ENCODE measurements at places on chromosomes 1 and 21. TPM values are rescaled to one million over a fixed set of nuclear protein-coding genes. Genes with fewer than 3 reads are reported as not detected.

The PPP1R15B gene
- 44.3 TPM for total RNA-seq

DNA sequence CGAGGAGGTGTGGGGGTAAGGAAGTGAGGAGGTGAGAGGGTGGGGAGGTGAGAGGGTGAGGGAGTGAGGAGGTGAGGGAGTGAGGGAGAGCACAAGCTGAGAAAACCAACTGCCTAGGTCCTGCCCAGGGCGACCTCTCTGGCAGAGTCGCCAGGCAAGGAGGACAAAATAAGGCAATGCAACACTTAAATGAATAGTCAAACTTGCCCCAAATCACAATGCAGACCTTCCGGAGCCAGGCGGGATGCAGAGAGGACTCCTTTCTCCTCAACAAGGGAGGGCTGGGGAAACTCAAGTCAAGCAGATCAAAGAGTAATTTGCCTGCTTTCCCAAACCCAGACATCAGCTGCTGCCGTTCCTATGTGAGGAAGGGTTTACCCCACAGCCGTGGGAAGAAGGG, 86.0 kb downstream of the CCDC185 start:
- no peak for DNase-seq
- no peaks in the 10 kb centered on the region for H3K27me3 ChIP-seq
- H3K4me1 ChIP-seq = no peaks in the 10 kb centered on the region
- H3K4me3 ChIP-seq = no peak overlapping the region

GRCh38 chr1:21651214-21652042, 17.7 kb downstream of the RAP1GAP start:
- no peak overlapping the region for H3K27ac ChIP-seq
- peak overlapping the region; percentile 49 for H3K4me3 ChIP-seq
- H3K36me3 ChIP-seq = no peaks in the 10 kb centered on the region
- H3K4me1 ChIP-seq = peaks cover 13% of the 10 kb centered on the region
- peaks cover 20% of the 10 kb centered on the region for H3K27me3 ChIP-seq

DNA sequence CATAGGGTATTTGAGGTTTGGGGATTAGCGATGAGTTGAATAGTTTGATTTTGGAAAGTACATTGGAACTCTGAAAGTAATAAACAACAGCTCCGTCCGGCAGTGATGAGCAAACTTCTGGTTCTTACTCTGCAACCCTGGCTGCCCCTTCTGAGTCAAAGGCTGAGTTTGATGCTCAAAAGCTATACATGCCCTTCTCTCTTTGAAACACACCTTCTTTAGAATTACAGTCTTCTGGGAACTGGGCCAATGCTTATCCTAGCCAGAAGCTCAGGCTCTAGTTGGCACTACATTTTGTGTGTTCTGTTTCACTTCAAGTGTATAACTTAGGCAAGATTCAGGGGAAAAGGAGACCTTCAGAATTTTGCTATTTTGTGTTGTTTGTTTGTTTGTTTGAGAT, 9.3 kb downstream of the AHCYL1 start:
- peak overlapping the region; percentile 81 for H3K27ac ChIP-seq
- H3K27me3 ChIP-seq = no peaks in the 10 kb centered on the region
- no peak for DNase-seq
- H3K4me1 ChIP-seq = peaks cover 85% of the 10 kb centered on the region

The P3R3URF gene
- total RNA-seq = not detected

- H3K27ac ChIP-seq = no peak overlapping the region
- no peaks in the 10 kb centered on the region for H3K4me1 ChIP-seq
- DNase-seq = no peak
- no peaks in the 10 kb centered on the region for H3K27me3 ChIP-seq
- no peak overlapping the region for H3K4me3 ChIP-seq
- H3K36me3 ChIP-seq = no peaks in the 10 kb centered on the region
Measured at GRCh38 chr1:26598890-26599289, 69.3 kb downstream of the RPS6KA1 start.

- no peak overlapping the region for H3K4me3 ChIP-seq
- peaks cover 11% of the 10 kb centered on the region for H3K4me1 ChIP-seq
- H3K36me3 ChIP-seq = no peaks in the 10 kb centered on the region
- H3K27ac ChIP-seq = no peak overlapping the region
- H3K27me3 ChIP-seq = no peaks in the 10 kb centered on the region
Measured at GRCh38 chr1:230167419-230167852, 100.4 kb downstream of the GALNT2 start.

GRCh38 chr1:115654663-115655305, 13.0 kb downstream of the VANGL1 start:
- no peak overlapping the region for H3K4me3 ChIP-seq
- no peak for DNase-seq
- H3K27me3 ChIP-seq = no peaks in the 10 kb centered on the region
- no peaks in the 10 kb centered on the region for H3K36me3 ChIP-seq

DNA sequence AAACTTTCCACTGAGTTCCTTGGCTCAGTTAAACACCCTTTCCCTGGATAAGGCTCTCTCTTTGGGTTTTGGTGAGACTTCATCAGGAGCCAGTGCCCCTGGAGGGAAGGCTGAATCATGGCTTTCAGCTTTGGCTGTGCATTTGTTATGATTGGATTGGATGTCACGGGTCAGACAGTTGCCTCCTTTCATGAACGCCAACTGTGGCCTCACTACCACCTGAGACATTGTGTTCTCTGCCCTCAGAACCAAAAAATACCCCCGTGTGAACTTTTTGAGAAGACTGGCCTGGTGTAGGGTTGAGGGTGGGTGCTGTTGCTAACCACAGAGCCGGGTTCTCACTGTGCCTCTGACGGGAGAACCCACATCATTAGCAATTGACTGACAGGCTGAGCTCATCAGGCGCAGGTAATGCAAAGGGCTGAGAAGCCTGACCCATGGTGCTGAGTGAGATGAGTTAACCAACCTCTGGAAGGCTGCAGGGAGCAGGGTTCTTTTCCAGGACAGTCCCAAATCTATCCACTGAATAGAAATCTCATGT, 65.6 kb downstream of the HHAT start:
- H3K27me3 ChIP-seq = no peaks in the 10 kb centered on the region
- H3K4me3 ChIP-seq = no peak overlapping the region
- no peak overlapping the region for H3K27ac ChIP-seq
- H3K36me3 ChIP-seq = no peaks in the 10 kb centered on the region
- H3K4me1 ChIP-seq = no peaks in the 10 kb centered on the region
- DNase-seq = no peak

The FAM177B gene
- total RNA-seq = not detected

The ZNF593OS gene
- not detected for total RNA-seq

DNA sequence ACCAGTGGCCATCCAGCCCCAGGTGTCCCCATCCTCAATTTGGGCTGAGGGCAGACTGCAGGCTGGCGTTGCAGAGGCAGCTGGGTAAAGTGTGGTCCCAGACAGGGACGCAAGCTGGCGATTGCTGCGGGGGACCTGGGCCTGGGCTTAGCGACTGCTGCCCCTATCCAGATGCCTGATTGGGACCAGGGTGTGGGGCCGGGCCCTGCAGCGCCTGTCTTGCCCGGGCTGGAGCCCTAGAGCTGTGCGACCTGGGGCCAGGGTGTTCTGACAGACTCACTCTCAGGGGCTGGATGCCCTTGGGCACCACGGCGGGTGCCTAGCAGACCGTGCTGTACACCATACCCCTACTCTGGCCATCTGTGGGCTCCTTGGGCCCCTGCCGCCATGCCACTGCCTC, 16.2 kb upstream of the FAAP20 start:
- peaks cover 74% of the 10 kb centered on the region for H3K4me1 ChIP-seq
- DNase-seq = peak; percentile 70
- H3K4me3 ChIP-seq = no peak overlapping the region

The ENO1 gene
- total RNA-seq = 324 TPM

- no peak overlapping the region for H3K4me3 ChIP-seq
- no peaks in the 10 kb centered on the region for H3K36me3 ChIP-seq
- H3K27ac ChIP-seq = no peak overlapping the region
- no peaks in the 10 kb centered on the region for H3K27me3 ChIP-seq
Measured at GRCh38 chr1:196427976-196428734, 180.1 kb downstream of the KCNT2 start.

DNA sequence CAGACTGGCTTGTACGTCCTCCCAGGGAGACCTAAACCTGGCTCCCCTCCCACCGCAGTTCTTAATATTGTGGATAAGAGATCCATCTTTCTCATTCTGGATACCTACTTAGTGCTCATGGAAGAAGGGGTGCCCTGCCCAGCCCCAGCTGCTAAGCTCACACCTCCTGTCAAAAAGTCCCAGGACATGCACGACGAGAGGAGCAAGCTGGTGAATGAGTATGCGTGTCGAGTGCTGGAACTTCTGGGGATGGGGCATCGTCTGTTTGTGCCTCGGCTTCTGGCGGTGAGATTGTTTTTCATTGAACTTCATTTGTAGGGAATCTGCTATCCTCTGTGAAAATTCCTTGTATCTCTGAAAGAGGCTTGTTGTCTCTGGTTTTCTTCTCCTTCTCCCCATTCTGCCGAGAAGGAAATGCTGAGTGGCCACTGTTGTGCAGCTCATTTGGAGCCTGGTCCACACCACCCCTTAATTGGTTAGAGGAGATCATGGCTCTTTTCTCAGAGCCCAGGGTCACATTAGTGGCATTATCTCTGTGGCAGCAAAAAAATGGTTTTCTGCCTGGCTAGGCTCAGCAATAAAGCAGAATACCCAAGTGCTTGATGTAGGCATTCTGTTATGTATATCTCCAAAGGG, 199.4 kb upstream of the CACYBP start:
- H3K27ac ChIP-seq = peak overlapping the region; percentile 47
- no peaks in the 10 kb centered on the region for H3K4me1 ChIP-seq
- H3K4me3 ChIP-seq = peak overlapping the region; percentile 38
- no peak for DNase-seq
- H3K36me3 ChIP-seq = no peaks in the 10 kb centered on the region

DNA sequence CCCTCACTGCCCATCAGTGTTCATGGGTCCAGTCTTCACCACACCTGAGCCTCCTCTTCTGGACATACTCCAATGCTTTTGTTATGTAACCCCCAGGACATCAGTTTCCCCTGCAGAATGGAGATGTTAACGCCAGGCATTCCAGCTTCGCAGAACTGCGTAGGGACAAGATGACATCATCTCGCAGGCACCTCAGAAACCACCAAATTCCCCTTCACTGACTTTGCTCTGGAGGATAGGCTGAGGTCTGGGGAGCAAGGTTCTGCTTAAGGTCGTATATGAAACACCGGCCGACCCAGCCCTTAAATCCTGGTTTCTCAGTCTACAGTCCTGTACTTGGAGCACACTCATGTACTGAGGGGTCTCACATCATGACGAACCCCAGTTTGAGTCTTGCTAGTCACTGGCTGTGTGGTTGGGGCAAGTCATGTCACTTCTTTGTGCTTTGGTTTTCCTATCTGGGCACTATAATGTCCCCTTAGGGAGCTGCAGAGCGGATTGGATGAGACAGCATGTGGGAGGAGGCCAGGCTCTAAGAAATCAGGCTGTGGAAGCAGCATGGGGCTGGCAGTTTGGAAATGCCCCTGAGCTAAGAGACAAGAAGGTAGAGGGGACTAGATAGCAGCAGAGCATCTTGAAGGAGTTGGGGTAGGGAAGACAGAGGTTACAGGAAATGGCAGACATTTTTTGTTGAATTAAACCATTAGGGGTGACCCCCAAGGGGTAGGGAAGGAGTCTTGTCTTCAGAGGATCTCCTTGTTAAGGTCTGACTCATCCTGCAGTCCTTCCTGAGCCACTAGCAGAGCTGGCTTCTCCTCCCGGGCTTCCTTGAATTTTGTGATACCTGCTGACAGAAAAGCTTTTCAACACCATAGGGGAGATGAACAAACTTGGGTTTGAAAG, 138.3 kb downstream of the FOXD2 start:
- H3K4me1 ChIP-seq = peaks cover 4% of the 10 kb centered on the region
- peaks cover 32% of the 10 kb centered on the region for H3K27me3 ChIP-seq
- no peaks in the 10 kb centered on the region for H3K36me3 ChIP-seq
- H3K4me3 ChIP-seq = no peak overlapping the region
- no peak for DNase-seq

GRCh38 chr1:25705699-25706098, 89.1 kb downstream of the MAN1C1 start:
- no peak overlapping the region for H3K27ac ChIP-seq
- H3K36me3 ChIP-seq = no peaks in the 10 kb centered on the region
- peaks cover 45% of the 10 kb centered on the region for H3K4me1 ChIP-seq
- H3K4me3 ChIP-seq = no peak overlapping the region
- no peaks in the 10 kb centered on the region for H3K27me3 ChIP-seq

- peak overlapping the region; percentile 96 for H3K27ac ChIP-seq
- H3K4me3 ChIP-seq = peak overlapping the region; percentile 77
- peaks cover 19% of the 10 kb centered on the region for H3K4me1 ChIP-seq
- DNase-seq = no peak
Measured at GRCh38 chr1:42815941-42816584, 859 bp upstream of the ERMAP start.

- H3K36me3 ChIP-seq = no peaks in the 10 kb centered on the region
- H3K4me1 ChIP-seq = peaks cover 16% of the 10 kb centered on the region
- DNase-seq = no peak
- H3K27me3 ChIP-seq = no peaks in the 10 kb centered on the region
- H3K4me3 ChIP-seq = no peak overlapping the region
Measured at GRCh38 chr1:172269644-172270043, 150.8 kb upstream of the C1orf105 start.

The ZNF697 gene
- total RNA-seq = 4.6 TPM

The SMIM34 gene
- not detected for total RNA-seq

- H3K27me3 ChIP-seq = no peaks in the 10 kb centered on the region
- H3K36me3 ChIP-seq = peaks cover 76% of the 10 kb centered on the region
Measured at GRCh38 chr1:230246551-230246950, 179.5 kb downstream of the GALNT2 start.

The FMO2 gene
- total RNA-seq = 35.1 TPM

GRCh38 chr21:20774737-20775136, 223.5 kb upstream of the NCAM2 start:
- no peaks in the 10 kb centered on the region for H3K36me3 ChIP-seq
- no peaks in the 10 kb centered on the region for H3K4me1 ChIP-seq
- H3K27me3 ChIP-seq = no peaks in the 10 kb centered on the region
- no peak overlapping the region for H3K27ac ChIP-seq

The TRIM62 gene
- total RNA-seq = 3.9 TPM

- peak overlapping the region; percentile 27 for H3K27ac ChIP-seq
- H3K36me3 ChIP-seq = no peaks in the 10 kb centered on the region
- H3K4me1 ChIP-seq = peaks cover 47% of the 10 kb centered on the region
Measured at GRCh38 chr1:201565024-201565730, 26.2 kb downstream of the NAV1 start.

DNA sequence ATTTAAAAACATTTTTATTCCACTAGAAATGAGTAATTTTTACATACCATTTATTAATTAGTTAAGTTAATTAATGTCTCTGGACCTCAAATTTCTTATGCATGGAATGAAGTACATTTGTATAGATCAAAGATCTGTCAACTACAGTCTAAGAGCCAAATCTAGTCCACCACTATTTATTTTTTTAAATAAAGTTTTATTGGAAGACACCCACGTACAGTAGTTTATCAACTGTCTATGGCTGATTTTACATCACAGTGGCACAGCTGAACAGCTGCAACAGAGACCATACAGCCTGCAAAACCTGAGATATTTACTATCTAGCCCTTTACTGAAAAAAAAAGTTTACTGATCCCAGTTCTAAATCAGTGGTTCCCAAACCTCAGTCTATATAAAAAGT, 188.6 kb upstream of the HP1BP3 start:
- no peak for DNase-seq
- H3K27ac ChIP-seq = no peak overlapping the region
- H3K4me1 ChIP-seq = peaks cover 4% of the 10 kb centered on the region
- no peak overlapping the region for H3K4me3 ChIP-seq
- no peaks in the 10 kb centered on the region for H3K36me3 ChIP-seq
- no peaks in the 10 kb centered on the region for H3K27me3 ChIP-seq

The COL8A2 gene
- total RNA-seq = 1.8 TPM
